ENCODE measurements at places on chromosomes 4 and X.

- no peak for DNase-seq
Measured at GRCh38 chr4:10089346-10089745, 27.3 kb downstream of the WDR1 start.

GRCh38 chr4:174713181-174713580 lies 115.9 kb downstream of the GLRA3 start:
- no peak for DNase-seq

DNA sequence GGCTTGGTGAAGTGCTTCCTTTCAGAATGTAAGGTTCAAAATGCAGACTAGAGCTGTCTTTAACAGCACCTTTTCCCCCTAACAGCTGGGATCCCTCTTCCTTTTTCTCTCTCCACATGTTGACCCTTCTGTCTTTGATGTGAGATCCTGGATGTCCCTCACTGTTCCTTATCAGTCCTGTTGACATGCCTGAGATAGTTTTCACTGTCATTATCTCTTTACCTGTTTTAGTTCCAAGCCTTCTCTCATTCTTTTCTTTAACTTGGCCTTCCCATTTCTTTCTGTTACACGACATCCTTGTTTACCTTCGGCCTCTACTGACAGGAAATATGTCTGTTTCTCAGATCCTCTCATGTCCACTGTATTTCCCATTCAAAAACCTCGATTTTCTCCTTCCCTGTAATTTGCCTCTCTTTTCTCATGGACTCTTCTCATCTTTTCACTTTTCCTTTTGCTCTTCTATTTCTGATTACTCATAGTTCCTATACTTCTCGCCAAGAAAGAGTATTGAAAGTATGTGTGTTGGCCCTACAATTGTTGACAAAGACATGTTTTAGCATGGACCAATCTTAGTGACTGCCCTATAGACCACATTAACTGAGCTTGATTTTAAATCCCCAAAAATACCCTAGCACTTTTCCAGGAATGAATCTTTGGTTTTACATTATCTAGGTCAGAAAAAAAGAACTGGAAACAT lies 1.2 kb upstream of the SOWAHB start:
- DNase-seq: no peak

DNA sequence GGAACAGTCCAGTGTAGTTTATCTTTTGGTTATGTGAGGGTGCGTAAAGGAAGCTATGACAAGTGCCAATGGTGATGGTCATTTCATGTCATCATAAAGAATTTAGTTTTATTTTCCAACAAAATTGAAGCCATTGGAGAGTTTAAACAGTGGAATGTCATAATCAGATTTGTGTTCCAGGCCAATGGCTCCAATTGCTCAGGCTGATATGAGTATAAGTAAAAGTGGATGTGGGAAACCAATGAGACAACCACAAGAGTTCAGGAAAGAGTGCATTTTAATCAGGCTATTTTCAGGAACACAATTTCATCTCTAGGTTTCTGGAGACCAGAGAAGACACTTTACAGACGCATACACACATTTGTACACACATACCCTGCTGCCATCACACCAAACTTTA lies 20.7 kb downstream of the SPANXC start:
- DNase-seq: no peak

DNA sequence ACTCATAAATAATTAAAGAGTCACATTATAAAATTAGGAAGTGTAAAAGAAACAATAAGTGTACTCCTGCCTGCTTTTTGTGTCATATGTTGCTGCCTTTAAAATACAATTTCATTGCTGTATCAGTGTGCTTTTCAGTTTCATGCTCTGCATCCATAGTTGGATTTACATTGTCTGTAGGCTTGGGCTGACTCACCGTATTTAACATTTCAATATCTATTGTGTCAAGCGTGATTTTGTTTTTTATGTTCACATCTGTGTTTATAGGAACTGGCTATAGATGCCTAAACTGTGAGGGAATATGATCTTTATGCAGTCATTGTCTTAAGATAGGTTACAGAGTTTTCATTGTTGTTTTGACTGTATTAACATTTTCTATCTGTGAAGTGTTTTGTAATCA lies 18.1 kb downstream of the CCSER1 start:
- no peak for DNase-seq

DNA sequence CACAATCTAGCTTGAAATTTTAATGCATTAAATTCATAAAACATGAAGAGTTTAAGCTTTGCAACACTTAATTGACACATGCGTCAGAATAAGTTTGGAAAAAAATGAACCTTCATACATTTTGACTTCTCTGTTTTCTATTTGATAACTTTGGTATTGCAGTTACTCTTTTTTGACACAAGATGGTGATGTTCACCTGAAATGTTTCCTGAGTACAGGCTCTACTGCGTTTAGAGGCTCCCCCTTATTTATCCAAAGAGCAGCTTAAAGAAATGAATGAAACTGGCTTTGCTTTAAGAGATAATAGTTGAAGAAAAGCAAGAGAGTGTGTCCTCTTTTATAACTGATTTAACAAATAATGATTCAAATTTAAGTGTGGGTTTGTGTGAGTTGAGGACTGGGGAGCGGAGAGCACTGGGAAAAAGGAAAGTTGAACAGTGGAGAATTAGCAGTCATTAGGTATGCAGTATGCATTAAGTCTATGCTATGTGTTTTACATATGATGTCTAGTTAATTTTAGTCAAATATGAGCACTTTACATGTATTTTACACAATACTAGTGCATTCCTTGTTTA lies 180.6 kb upstream of the NUDT6 start:
- no peak for DNase-seq

DNA sequence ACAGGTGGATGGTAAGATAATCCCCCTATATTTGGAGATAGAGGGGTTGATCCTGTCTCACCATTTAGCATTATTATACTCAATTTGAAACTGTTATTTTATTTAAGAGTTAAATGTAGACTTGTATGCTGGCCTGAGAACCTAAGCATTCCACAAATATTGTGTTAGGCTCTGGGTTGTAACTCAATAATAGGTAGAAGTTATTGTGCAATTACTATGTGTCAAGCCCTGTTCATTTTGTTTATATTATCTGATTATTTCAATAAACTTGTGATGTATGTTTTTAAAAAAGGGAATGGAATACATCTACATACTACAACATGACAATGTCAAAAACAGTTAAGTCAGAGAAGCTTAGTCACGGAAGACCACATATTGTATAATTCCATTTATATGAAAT lies 13.6 kb upstream of the TXK start:
- no peak for DNase-seq

- no peak for DNase-seq
Measured at GRCh38 chr4:150004481-150004880, 73.8 kb upstream of the DCLK2 start.

GRCh38 chr4:99652596-99653436 lies 4.8 kb downstream of the C4orf54 start:
- no peak for DNase-seq

DNA sequence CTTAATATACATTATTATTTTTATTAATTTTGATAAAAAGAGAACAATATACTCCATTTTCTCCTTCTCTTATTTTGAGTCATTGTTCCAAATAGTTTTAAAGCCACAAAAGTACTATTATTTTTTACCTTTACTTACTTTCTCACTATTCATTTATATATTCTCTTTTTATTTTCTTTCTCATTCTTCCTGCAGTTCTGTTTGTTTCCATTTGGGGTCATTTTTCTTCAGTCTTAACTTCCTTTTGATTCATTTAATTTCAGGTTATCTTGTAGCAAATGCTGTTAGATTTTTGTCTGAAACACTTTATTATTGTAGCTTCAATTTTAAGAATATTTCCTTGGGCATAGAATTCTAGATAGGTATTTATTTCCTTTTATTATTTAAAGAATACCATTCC lies 438.6 kb upstream of the EPHA5 start:
- DNase-seq: no peak

- no peak for DNase-seq
Measured at GRCh38 chrX:70960730-70961129, 29.8 kb upstream of the SLC7A3 start.

DNA sequence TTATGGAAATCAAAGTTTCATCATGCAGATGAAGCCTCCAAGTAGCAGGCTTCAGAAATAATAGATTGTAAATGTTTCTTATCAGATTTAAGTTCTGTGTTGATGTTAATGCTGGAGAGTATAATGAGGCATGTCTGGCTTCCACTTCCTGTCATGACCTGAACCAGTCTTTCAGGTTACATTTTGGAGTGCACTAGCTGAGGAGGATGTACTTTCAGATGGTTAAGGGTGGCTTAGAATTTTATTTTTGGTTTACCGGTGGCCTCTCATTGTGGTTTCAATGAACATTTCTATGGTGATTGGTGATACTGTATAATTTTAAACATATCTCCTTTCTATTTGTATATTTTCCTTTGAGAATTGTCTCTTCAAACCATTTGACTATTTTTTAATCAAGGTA lies 890.4 kb downstream of the SH3BGRL start:
- DNase-seq: no peak

DNA sequence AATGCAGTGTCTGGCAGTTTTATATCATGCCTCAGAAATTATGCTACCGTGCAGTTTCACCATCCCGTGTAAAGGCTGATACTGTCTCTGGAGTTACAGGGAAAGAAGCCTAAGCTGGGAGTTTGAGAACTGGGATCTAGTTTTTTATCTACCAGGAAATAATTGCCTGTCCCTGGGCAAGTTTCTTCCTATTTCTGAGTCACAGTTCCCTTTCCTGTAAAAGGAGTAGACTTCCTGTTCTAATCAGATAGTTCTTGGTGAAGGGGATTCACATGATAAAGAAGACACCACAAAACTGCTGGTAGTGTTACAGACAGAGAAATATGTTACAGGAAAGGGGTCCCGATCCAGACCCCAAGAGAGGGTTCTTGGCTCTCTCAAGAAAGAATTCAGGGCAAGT lies 17.1 kb downstream of the HERC3 start:
- no peak for DNase-seq

DNA sequence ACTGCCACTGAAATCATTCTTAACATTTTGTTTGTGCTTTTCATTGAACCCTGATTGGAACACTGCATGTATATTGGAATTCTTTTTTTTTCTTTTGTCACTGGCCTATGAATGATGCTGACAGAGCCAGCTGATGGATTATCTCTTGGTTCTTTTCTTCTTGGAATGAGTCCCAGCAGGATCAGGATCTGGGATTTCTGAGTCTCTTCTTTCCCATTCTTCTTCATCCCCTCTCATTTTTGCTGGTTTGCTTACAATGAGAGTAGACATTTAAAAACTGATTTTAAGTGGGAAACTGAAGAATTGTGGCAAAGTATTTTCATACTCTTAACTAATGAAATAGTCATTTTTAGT lies 9.0 kb downstream of the DCUN1D4 start:
- DNase-seq: no peak

GRCh38 chr4:67292636-67293035 lies 252.7 kb downstream of the CENPC start:
- no peak for DNase-seq

DNA sequence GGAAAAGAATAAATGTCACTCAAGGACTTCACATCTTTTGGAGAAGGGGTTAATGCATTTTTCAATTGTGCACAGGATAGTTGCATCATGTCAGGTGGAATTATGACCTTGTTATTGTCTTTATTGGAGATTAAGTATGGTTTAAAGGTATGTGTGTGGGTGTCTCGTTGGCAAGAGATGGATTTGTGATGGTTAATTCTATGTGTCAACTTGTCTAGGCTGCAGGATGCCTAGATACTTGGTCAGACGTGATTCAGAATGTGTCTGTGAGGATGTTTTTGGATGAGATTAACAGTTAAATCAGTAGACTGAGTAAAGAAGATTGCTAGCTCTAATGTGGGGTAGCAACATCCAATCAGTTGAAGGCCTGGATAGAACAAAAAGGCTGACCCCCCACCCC lies 42.2 kb upstream of the HSD17B10 start:
- no peak for DNase-seq

DNA sequence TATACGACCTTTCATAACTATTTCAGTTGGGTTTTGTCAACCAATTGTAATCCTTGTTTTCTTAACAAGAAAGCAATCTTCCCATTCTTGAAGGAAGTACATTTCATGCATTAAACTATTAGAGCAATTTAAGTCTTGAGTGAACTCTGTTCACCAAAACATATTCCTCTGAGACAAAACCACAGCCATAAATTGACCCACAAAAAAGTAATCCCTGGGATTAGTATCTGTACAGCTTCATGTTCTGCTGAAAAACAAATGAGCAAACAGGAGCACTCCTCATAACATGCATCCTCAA lies 207.0 kb upstream of the PDE5A start:
- DNase-seq: no peak

DNA sequence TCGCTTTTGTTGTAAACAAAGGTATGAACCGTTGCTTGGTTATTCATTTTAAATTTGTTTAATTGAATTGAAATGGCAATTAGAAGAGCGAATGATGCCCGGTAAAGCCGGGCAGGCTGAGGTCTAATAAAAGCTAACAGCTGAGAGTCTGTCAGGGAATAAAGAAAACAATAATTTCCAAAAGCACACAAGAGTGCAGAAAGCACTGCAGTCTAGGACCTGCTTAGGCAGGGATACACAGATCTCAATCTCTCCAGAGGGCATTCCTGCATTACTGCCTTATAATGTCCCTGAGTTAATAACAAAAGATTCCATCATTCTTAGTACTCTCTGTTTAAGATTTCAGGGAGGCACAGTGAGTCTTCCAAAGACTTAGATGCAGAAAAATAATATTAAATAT lies 27.6 kb upstream of the EMCN start:
- DNase-seq: no peak

DNA sequence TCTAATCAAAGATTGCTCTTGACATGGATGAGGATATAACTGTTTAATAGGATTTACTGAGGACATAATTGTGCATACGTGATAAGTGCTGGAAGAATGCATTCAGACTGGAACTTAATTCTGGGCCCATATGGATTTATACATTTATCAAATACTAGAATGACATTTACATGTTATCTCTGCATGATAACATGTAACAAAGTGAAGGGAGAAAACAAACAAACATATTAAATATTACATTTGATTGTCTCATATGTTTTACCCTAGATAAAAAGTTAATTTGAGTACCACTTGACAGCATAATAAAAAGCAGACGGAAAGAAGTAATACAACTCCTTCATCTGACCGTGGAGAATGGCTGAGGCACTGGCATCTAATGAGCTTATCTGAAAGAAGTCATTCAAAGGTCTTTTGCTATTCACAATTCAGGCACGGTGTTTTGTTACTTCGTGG lies 297.8 kb downstream of the PPP3CA start:
- no peak for DNase-seq

- no peak for DNase-seq
Measured at GRCh38 chr4:5933116-5933515, 40.2 kb upstream of the CRMP1 start.

- DNase-seq: no peak
Measured at GRCh38 chrX:134932528-134933217, 58.1 kb upstream of the SMIM10 start.

- DNase-seq: no peak
Measured at GRCh38 chrX:44997282-44997812, 124.4 kb downstream of the KDM6A start.

- DNase-seq: no peak
Measured at GRCh38 chr4:61210186-61210939, 10.2 kb downstream of the ADGRL3 start.

- no peak for DNase-seq
Measured at GRCh38 chr4:8706216-8707044, 113.9 kb downstream of the CPZ start.

DNA sequence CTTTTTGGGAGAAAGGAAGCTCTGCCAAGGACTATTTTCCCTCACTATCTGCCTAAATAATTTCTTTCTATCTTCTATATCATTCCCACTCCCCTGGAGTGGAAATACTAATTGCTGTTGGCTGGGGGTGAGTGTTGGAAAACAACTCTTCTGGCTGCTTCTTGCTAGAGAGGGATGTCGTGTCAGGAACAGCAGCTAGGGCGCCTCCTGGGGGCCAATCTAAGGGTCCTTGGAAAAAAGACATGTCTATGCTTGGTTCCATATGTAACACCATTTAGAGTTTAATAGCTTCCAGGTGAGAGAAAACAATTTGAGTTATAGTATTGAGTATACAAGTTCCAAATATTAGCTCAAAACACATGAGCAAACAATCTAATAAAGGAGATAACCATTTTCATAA lies 111.3 kb downstream of the MAGEE1 start:
- no peak for DNase-seq

Data from stimulated activated CD8-positive, alpha-beta memory T cell treated with anti-CD3 and anti-CD28 coated beads, Interleukin-4, amount 100 ng/mL, for 1 hour (primary cell).